Right renal cortex interstitium (tissue), 3 donors: ENCODE measurements at places on chromosomes 4 and X.

- DNase-seq, result no peak
Observed at GRCh38 chr4:74570095-74570494, 125.2 kb downstream of the AREG start.

GRCh38 chrX:11703855-11704254 is 38.1 kb upstream of the ARHGAP6 start:
- no peak for DNase-seq

DNA sequence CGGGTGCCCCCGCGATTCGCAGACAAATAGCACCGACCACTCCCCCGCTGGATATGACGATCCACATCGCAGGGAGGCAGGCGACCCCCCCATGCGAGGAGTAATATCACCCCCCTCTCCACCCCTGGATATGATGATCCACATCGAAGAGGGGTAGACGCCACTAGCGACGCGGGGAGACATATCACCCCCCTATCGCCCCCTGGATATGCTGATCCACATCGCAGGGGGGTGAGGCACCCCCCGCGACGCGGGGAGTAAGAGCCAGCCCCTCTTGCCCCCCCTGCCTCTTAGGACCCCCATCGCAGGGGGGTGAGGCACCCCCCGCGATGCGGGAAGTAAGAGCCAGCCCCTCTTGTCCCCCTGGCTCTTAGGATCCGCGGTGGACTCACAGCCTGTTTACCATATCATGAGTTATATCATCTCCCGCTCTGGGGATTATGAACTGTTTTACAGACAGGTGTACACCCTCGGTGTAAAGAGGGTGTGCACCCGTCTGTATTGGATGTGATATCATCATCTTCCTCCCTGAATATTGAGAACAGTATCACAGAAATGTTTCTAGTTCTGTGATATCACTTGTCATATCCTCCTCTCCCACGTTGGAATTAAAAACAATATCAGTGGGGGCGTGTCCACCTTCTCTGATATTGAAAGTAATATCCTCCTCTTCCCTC is 22.7 kb upstream of the DRD5 start:
- DNase-seq, result no peak

DNA sequence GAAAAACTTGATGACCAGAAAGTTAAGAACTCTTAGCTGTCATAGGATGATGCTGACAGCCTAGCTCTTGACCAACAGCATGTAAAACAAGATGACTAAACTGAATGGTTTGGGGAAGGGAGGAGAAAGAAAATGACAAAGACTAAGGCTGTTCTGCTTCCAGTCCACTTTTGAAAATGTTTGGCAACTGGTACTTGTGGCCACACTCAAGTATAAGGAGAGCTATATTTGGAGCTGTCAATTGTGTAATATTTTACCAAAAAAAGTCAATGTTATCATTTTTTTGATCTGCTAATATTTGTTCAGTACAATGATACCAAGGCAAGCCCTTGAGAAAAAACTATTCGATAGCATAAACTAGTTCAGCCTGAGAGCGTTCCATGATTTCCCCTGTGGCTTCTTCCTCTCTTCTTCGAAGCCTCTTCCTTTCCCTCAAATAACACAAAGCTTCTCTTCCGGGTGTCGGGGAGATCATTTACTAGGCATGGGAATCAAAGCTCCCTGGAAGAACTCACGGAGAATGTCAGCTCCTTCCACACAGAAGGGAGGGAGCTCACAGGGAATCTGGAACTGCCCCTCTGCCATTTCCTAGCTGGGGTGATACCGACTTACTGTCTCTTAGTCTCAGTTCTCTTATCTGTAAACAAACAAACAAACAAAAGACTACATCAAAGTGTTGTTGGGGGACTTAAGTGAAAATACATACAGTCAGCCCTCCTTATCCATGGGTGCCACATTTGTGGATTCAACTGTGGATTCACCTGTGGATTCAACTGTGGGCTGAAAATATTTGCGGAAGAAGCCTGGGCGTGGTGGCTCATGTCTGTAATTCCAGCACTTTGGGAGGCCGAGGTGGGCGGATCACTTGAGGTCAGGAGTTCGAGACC is 82.6 kb downstream of the SCD5 start:
- no peak for DNase-seq

GRCh38 chr4:68375667-68376559 is 26.0 kb upstream of the YTHDC1 start:
- no peak for DNase-seq

DNA sequence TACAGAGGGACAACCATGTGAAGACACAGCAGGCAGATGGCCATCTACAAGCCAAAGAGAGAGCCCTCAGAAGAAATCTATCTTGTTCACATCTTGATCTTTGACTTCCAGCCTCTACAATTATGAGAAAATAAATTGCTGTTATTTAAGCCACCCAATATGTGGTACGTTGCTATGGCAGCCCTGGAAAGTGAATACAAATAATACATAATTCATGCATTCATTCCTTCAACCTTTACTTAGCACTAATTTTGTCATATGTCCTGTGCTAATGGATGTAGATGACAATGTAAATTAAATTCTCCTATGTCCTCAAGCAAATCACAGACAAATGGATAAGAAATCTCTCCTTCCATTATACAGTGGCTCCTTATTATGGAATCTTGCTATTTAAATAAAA is 361.6 kb downstream of the PACRGL start:
- DNase-seq, result no peak

- no peak for DNase-seq
Observed at GRCh38 chr4:153268295-153268694, 64.1 kb downstream of the TRIM2 start.

DNA sequence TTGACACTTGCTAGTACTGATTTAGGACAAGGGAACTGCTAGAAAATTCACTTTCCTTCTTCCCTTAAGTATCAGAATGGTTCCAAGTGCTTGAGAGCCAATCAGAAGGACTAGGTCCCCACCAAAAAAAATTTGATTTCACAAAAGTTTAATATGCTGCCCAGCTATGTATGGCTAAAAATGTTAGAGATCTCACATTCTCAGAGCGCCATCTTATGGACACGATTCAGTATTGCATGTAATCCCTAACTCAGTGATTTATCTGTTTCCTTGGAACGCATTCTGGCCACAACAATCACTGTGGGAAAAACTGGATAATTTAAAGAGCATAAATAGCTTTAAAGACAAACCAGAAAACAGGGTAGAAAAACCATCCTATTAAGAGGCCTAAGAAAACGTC is 255.1 kb upstream of the GPC4 start:
- no peak for DNase-seq

- no peak for DNase-seq
Observed at GRCh38 chr4:36601864-36602495, 320.6 kb downstream of the DTHD1 start.

GRCh38 chr4:15116509-15117079 is 114.3 kb downstream of the CPEB2 start:
- no peak for DNase-seq

GRCh38 chr4:9925750-9926439 is 95.4 kb downstream of the SLC2A9 start:
- no peak for DNase-seq

- DNase-seq, result no peak
Observed at GRCh38 chr4:6535329-6535692, 39.7 kb upstream of the MAN2B2 start.

- DNase-seq, result no peak
Observed at GRCh38 chrX:68288127-68288526, 145.2 kb downstream of the OPHN1 start.
